CD4-positive, alpha-beta T cell treated with Interleukin-10 for 1 hour (primary cell): ENCODE measurements at places on chromosomes 2 and 18.

DNA sequence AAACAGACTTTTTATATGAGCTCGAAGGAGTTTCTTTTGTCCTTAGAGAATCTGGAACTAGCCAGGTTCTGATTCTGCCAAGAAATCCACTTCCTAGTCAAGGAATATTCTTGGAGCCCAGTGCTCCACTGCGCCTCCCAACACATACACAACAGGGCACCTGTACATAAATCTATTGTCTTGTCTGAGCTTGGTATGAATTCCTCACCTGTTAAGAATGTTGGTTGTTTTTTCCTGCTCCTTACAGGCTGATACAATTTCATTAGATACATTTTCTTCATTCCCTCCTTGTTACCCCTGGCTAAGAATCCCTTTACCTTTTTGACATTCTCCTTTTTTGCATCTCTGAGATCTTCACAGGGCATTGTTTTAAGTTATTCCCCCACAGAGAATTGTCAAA, 56.0 kb upstream of the FZD7 start:
- DNase-seq = no peak

DNA sequence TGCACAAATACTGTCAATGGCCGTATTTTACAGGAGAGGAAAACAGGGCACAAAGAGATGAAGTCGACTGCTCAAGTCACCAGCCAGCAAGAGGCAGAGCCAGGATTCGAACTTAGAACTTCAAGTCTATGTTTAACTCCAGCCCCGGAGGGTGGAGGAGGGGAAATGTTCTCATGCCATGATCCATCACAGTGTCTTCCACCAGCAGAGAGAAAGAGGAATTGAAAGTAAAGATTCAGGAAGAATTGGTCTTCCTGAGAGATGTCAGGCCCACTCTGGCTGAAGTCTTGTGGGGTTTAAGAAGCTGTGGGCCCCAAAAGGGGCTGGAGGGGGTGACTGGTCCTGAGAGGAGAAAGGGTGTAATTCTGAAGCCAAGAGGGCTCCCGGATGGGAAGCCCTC, 260.0 kb downstream of the TNS1 start:
- no peak for DNase-seq

- no peak for DNase-seq
These were observed 27.9 kb downstream of the PSD4 start for GRCh38 chr2:113201496-113202304.

- DNase-seq = no peak
These were observed 3.9 kb downstream of the MAPRE3 start for GRCh38 chr2:26974352-26974751.

DNA sequence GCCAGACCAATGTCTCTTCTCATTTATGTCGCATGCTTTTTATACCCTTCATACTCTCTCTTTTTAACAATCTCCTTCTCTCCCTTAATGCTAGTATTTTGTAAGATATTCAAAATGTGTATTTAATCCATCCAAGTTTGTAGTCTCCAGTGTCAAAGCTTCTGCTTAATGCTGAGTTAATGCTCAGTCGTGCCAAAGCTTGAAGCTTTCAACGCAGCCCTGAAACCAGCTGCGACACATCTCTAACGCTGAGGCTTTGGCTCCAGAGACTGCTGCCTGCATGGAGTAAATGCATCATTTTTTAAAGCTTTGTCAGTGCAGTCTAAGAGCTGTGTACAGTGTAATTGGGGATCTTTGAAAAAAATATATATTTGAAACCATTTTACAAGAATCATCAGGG, 2108.8 kb upstream of the PIK3C3 start:
- no peak for DNase-seq

GRCh38 chr2:218224186-218224585, 7.2 kb downstream of the ARPC2 start:
- no peak for DNase-seq
